ENCODE measurements at places on chromosomes 3 and 15. TPM values are rescaled to one million over a fixed set of nuclear protein-coding genes. Genes with fewer than 3 reads are reported as not detected.

The LDHAL6B gene
- not detected for total RNA-seq

The CLDN1 gene
- total RNA-seq: 4.1 TPM

The PSTPIP1 gene
- total RNA-seq: 4.4 TPM

The ALG1L2 gene
- not detected for total RNA-seq

The ROPN1 gene
- not detected for total RNA-seq

The SRGAP3 gene
- total RNA-seq: 7.6 TPM

The TEX9 gene
- 5.7 TPM for total RNA-seq

The FANCD2OS gene
- total RNA-seq: not detected

Measured in smooth muscle cell of the pulmonary artery (primary cell).